ENCODE measurements at places on chromosomes 7 and 10.

GRCh38 chr7:158979635-158980351 lies 123.4 kb downstream of the DYNC2I1 start:
- DNase-seq = no peak

DNA sequence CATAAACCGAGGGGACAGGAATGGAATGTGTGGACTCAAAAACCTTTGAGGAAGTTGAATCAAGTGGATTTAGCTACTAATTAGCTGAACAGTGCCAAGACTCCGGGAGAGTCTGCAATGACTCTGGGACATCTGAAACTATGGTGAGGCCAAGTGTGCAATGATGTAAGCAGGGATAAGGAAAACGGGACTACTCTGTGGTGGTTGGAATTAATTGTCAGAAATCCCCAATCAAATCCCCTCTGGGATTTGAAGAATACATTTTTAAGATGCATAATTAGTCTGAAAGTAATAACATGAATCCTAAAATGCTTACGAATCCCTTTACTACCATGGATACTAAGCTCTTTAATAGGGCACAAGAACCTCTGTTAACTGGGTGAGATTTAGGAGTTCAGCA lies 602.8 kb downstream of the NRG3 start:
- no peak for DNase-seq

- peak; percentile 32 for DNase-seq
These were observed 5.2 kb upstream of the HTR7 start for GRCh38 chr10:90862908-90863514.

DNA sequence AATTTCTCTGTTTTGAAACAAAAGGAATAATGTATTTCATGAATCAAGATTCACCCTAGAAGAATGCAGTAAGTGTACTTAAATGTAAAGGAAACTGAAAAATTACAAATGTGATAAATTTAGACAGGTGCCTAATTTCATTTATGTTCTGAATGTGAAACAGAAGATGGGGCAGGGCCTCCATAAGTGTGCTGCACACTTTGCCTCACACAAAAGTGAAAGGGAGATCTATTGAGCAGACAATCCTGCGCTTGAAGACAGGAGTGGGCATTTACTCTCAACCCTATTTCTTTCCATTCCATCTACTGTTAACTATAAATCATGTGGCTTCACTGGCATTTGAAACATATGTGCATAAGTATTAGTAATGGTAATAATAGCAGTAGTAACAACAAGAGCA lies 36.2 kb downstream of the GNG11 start:
- DNase-seq = no peak

All from GM13977 (cell line).